Caco-2 (cell line): ENCODE measurements at places on chromosomes 1 and 21. TPM values are rescaled to one million over a fixed set of nuclear protein-coding genes. Genes with fewer than 3 reads are reported as not detected.

DNA sequence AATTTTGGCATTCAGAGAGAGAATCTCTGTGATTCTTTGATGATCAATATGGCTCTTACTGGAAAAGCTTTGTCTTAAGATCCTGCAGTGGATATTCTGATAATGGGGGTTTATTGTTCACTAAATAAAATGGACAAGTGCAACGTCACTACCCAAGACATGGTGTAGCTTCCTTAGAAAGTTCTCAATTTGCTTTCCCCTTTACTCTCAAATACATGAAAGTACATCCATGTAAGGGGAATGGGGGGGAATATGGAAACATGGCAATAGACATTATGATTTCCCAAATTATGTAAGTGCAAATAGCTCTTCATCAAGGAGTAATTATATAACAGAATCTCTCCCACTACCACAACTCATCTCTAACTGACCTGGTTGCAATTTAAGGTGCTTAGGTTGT is 126.3 kb upstream of the DPYD start:
- no peaks in the 10 kb centered on the region for H3K36me3 ChIP-seq
- no peak overlapping the region for H3K4me3 ChIP-seq
- no peak overlapping the region for H3K27ac ChIP-seq
- H3K4me1 ChIP-seq: no peaks in the 10 kb centered on the region
- H3K27me3 ChIP-seq: no peaks in the 10 kb centered on the region
- no peak for DNase-seq

DNA sequence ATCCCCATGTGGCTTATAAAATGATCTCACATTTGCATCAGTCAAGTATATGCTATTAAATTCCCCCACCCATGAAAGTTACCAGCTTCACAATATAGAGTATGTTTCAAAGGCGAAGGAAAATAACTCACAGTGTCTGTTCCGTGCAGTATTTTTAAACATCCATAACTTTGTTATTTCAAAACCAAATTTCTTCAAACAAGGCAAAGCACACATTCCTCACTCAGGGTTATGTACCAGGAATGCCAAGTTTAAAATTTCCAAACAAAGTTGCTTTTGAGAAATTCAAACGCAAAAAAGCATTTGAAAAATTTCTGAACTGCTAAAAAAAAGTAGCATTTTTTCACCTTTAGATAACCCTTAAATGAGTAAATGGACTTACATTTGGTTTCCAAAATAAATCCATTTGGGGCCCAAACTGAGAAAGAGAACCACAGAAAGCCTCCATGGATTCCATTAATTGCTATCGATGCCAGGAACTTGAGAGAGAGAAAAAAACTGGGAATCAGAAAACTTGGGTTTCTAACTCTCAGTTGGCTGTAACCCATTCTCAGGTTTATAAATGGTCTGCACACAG is 149.5 kb downstream of the SLC30A10 start:
- no peaks in the 10 kb centered on the region for H3K36me3 ChIP-seq
- H3K27ac ChIP-seq: no peak overlapping the region
- H3K4me1 ChIP-seq: no peaks in the 10 kb centered on the region
- DNase-seq: no peak

DNA sequence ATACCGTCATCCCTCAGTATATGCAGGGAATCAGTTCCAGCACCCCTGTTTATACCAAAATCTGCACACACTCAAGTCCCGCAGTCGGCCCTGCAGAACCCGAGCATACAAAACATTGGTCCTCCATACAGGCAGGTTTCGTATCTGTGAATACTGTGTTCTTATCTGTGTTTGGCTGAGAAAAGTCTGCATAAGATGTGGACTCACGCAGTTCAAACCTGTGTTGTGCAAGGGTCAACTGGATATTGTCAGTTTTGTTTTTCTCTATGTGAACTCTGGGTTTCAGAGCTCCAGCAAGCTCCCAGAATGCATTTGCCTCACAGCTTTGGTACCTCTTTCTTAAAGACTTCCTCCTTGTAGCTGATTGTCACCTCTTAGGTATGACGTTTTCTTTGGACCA is 100.6 kb downstream of the NR5A2 start:
- H3K27me3 ChIP-seq: no peaks in the 10 kb centered on the region
- no peaks in the 10 kb centered on the region for H3K36me3 ChIP-seq
- no peak for DNase-seq
- peaks cover 46% of the 10 kb centered on the region for H3K4me1 ChIP-seq
- H3K27ac ChIP-seq: no peak overlapping the region
- H3K4me3 ChIP-seq: no peak overlapping the region

DNA sequence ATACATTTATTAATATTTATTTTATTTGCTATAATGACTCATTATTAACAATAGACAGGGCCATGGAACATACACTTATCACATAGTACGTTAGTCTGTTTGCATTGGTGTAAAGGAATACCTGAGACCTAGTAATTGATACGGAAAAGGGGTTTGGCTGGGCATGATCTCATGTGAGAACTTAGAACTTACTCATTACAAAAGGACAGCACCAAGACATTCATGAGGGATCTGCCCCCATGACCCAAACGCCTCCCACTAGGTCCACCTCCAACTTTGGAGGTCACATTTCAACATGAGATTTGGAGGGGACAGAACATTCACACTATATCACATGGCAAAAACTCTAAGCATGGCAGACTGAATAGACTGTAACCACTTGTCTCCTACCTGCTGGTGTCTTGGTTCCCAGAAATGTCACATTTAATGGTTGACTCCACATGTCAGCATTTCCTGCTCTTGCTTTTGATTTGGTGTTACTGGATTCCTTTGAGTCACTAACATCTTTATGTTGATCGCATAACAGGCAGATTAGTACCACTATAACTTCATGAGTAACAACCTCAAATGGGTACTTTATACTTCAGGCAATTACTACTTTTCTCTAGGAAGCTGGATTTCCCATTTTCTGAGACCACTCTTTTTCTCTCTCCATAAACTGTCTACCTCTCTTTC is 3.5 kb upstream of the C1orf116 start:
- H3K4me3 ChIP-seq: no peak overlapping the region
- no peaks in the 10 kb centered on the region for H3K36me3 ChIP-seq
- H3K27ac ChIP-seq: no peak overlapping the region

DNA sequence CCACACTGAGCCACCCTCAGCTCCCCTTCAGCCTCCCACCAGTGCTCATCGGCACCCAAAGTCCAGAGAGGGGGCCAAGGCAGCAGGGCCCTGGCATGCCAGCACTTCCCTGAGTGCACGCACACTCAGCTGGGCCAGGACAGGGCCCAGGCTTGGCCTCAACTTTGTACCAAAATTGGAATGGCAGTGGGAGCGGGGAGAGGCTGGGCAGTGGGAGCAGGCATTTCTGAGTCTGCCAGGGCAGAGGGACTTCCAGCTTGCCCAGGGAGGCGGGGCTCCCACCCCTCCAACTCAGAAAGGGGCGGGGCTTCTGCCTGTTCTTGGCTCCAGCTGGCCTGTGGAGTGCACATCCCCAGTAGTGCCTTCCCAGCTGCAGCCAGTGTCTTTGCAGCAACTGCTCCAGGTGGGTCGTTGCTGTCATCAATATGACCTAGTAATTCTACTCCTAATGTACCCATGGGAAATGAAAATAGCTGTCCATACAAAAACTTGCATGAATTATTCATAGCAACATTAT is 10.3 kb upstream of the SNX7 start:
- DNase-seq: no peak
- no peak overlapping the region for H3K4me3 ChIP-seq
- H3K27ac ChIP-seq: no peak overlapping the region
- H3K4me1 ChIP-seq: no peaks in the 10 kb centered on the region
- no peaks in the 10 kb centered on the region for H3K36me3 ChIP-seq
- H3K27me3 ChIP-seq: no peaks in the 10 kb centered on the region

GRCh38 chr1:172531412-172532182 is 1.4 kb upstream of the SUCO start:
- no peaks in the 10 kb centered on the region for H3K36me3 ChIP-seq
- peak overlapping the region; percentile 84 for H3K27ac ChIP-seq
- no peak for DNase-seq
- peaks cover 32% of the 10 kb centered on the region for H3K4me1 ChIP-seq
- no peaks in the 10 kb centered on the region for H3K27me3 ChIP-seq
- peak overlapping the region; percentile 69 for H3K4me3 ChIP-seq

- no peak for DNase-seq
- H3K4me1 ChIP-seq: no peaks in the 10 kb centered on the region
- no peak overlapping the region for H3K27ac ChIP-seq
- no peak overlapping the region for H3K4me3 ChIP-seq
Observed at GRCh38 chr1:3663999-3664699, 11.8 kb downstream of the TP73 start.

GRCh38 chr1:37347104-37347649 is 127.2 kb upstream of the ZC3H12A start:
- no peaks in the 10 kb centered on the region for H3K4me1 ChIP-seq
- no peak overlapping the region for H3K27ac ChIP-seq
- no peaks in the 10 kb centered on the region for H3K36me3 ChIP-seq
- H3K27me3 ChIP-seq: no peaks in the 10 kb centered on the region
- no peak overlapping the region for H3K4me3 ChIP-seq

GRCh38 chr1:175126347-175126746 is 58.7 kb downstream of the TNN start:
- H3K4me3 ChIP-seq: no peak overlapping the region
- H3K27me3 ChIP-seq: no peaks in the 10 kb centered on the region

- H3K27me3 ChIP-seq: no peaks in the 10 kb centered on the region
- no peak overlapping the region for H3K4me3 ChIP-seq
- no peak overlapping the region for H3K27ac ChIP-seq
- H3K36me3 ChIP-seq: no peaks in the 10 kb centered on the region
Observed at GRCh38 chr1:4175566-4176405, 275.7 kb upstream of the C1orf174 start.

DNA sequence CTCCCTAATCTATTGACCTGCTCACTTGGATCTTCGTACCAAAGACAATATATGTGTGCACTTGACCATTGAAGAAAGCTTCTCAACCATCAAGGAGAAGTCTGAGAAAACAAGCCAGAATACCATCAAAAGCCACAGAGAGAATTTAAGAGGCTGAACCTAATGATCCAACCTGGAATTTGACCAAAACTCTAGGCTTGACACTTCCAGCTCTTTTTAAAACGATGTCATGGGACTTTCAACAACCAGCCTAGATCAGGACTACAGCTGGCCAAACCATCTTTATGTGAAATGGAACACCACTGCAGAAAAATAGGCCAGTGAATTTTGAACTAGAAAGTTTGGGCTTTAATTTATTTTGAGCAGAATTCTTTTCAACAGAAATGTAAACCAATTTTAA is 444.4 kb downstream of the LTN1 start:
- no peak overlapping the region for H3K4me3 ChIP-seq
- H3K27ac ChIP-seq: no peak overlapping the region
- H3K36me3 ChIP-seq: no peaks in the 10 kb centered on the region
- H3K4me1 ChIP-seq: no peaks in the 10 kb centered on the region
- no peaks in the 10 kb centered on the region for H3K27me3 ChIP-seq

DNA sequence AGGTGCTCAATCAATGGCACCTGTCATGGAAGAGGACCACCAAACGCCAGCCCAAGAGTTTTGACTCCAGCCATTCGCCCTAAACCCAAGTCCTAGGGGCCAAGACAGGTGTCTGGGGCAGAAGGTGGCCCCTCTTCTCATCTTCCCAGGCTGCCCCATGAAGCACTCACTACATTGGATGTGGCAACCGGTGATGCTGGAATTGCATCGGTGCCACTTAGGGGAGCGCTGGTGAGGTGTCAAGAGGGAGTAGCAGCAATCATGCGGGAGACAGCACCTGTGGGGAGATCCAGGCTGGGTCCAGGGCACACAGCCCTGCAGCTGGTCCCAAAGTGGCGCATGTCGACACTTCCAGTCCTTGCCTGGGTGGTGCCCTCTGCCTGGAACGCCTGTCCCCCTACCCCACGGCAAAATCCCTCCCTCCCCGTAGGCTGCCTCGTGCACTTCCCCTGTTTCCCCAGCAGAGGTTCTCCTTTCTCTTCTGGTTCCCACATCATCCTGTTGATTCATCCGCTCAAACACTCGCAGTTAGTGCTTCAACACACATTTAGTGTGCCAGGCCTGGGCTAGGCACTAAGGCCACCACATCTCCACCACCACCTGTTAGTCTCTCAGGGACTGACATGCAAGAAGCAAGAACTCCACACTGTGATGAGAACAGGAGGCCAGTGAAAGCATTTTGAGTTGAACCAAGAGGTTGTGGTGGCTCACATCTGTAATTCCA is 18.5 kb downstream of the PLA2G2D start:
- no peaks in the 10 kb centered on the region for H3K36me3 ChIP-seq
- H3K4me3 ChIP-seq: no peak overlapping the region
- DNase-seq: peak; percentile 32
- no peaks in the 10 kb centered on the region for H3K27me3 ChIP-seq
- no peaks in the 10 kb centered on the region for H3K4me1 ChIP-seq

DNA sequence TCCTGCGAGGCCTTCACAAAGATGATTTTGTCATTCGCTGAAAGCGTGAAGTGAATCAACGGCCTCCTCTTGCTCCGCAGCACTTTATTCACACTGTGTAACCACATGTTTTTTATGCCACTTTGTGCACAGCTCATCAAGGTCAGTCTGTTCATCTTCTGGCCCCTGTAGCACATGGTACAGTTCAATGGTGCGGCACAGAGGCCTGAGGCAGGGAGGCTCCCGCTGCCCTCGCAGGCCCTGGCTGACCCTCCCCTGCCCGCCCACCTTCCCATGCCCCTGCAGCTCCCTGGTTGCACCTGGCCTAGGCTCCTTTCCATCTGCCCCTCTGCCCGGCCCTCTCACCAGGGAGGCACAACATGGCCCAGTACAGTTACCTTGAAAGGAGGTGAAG is 87.5 kb downstream of the CD247 start:
- no peak for DNase-seq
- no peak overlapping the region for H3K4me3 ChIP-seq
- no peaks in the 10 kb centered on the region for H3K36me3 ChIP-seq

- H3K4me3 ChIP-seq: no peak overlapping the region
- H3K36me3 ChIP-seq: no peaks in the 10 kb centered on the region; the same call in 1 of the 2 replicates
- H3K4me1 ChIP-seq: 0 out of 2 replicates have a peak, but pooled peaks cover 5% of the 10 kb centered on the region
- DNase-seq: no peak
- H3K27ac ChIP-seq: no peak overlapping the region
- no peaks in the 10 kb centered on the region for H3K27me3 ChIP-seq
Observed at GRCh38 chr21:46637952-46638746, 2.7 kb downstream of the PRMT2 start.

GRCh38 chr1:47187231-47187925 is 2.5 kb downstream of the PDZK1IP1 start:
- peaks cover 62% of the 10 kb centered on the region for H3K4me1 ChIP-seq
- H3K27me3 ChIP-seq: no peaks in the 10 kb centered on the region
- no peaks in the 10 kb centered on the region for H3K36me3 ChIP-seq
- DNase-seq: peak; percentile 64
- H3K27ac ChIP-seq: peak overlapping the region; percentile 98

- no peak for DNase-seq
- H3K4me1 ChIP-seq: no peaks in the 10 kb centered on the region
- no peak overlapping the region for H3K27ac ChIP-seq
- H3K36me3 ChIP-seq: no peaks in the 10 kb centered on the region
- no peaks in the 10 kb centered on the region for H3K27me3 ChIP-seq
Observed at GRCh38 chr1:6985549-6986276, 200.5 kb downstream of the CAMTA1 start.

The KIF2C gene
- total RNA-seq: 61.0 and 63.2 TPM in 2 replicates

The NCAM2 gene
- not detected in 2 replicates for total RNA-seq

The MR1 gene
- total RNA-seq: 2.4 and 2.5 TPM in 2 replicates

The CA6 gene
- not detected in 2 replicates for total RNA-seq

The ZNF695 gene
- 24.7 and 25.2 TPM in 2 replicates for total RNA-seq

The AXDND1 gene
- not detected in 2 replicates for total RNA-seq
